ENCODE measurements at places on chromosomes 1 and 21.

DNA sequence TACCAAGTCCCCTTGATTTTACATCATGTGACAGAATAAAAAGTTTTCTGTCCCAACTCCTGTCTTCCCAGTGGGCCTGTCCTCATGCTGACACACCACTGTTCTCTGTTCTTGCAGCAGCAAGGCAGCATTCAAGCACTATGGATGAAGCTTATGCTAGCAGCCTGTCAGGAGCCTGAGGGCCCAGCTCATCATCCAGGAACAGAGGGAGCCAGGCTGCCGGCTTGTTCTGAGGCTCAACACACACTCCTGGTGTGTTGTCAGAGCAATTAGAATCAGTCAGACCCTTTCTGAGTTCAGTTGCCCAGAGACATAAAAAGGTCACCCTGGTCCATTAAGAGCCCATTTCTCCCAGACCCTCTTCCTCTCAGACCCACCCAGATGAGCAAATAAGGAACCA lies 282.9 kb downstream of the SEC16B start:
- no peak for DNase-seq

GRCh38 chr1:227357927-227358302 lies 39.6 kb upstream of the CDC42BPA start:
- DNase-seq, result no peak

DNA sequence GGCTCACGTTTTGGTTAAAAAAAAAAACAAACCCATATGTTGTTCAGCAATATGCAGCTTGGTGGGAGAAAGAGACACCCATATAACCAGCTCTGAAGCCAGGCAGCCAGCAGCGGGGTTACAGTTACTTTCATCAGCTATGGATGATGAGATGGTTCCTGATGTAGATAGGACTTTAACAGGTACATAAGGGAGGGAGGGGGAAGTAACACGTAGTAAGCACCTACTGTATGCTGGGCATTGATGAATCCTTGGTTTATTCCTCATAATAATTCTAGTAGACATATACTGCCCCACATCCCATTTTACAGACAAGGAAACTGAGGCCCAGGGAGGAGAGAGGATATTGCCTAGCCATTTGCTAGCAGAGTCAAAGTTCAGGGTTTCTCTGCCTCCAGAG lies 2.0 kb downstream of the SLC1A7 start:
- DNase-seq, result no peak

- DNase-seq, result no peak
Observed at GRCh38 chr1:39713557-39713956, 22.3 kb upstream of the HPCAL4 start.

DNA sequence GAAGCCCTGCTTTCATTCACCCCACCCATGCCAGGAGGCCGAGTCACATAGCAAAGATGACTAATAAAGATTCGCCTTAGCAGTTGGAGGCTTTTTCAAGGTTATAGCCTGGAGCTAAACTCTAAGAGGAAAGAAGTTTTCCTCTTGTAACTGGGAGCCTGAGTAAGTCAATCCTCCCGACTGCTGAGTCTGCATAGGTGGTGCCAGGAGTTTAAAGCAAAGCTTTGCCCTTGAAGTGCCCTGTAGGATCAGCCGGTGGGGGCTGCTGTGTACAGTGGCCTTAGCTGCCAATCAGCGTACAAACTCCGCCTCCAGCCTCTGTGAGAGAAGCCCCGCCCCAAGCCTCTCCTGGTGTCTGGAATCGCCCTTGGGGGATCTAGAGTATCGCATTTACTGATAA lies 147.5 kb upstream of the SPATA6 start:
- DNase-seq, result no peak

DNA sequence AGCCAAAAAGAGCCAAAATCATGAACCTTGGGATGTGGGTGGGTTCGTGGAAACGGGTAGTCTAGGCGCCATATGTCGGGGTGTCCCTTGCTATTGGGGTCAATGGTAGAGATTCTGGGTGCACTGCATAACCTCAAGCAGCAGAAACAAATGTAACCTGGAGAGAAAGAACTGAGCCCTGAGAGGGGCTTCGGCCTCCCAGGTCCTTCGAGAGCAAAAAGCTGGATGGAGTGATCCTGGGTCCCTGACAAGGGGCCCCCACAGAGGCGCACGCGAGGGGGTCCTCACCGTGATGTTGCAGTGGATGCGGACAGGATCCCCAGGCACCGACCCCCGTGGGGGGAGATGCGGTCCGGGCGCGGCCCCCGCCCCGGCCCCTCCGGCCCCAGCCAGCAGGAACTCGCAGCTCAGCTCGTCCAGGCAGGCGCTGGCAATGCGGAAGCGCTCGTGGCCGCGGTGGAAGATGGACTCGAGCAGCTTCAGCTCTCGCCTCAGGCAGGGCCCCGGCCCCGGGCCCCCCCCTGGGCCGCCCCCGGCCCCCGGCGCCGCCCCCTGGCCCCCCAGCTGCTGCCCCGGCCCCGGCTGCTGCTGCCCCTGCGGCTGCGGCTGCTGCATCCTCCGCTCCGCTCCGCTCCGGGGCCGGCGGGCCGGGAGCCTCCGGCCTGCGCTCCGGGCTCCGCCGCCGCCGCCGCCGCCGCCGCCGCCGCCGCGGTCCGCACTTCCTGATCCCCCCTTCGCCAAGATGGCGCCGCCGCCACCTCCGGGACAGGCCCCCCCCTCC lies at the start of gene UBE2Q1:
Gene UBE2Q1 (minus strand): TSS at position 724 of the 781 bp plus-strand sequence. CDS start 109 bp downstream, at position 615.
- peak; percentile 53 for DNase-seq

- DNase-seq, result no peak
Observed at GRCh38 chr21:44499631-44500030, 40.4 kb downstream of the KRTAP10-1 start.
